ENCODE measurements at places on chromosomes 2 and 18. TPM values are rescaled to one million over a fixed set of nuclear protein-coding genes. Genes with fewer than 3 reads are reported as not detected.

GRCh38 chr2:152042636-152043615 is 55.9 kb downstream of the CACNB4 start:
- no peak for DNase-seq

DNA sequence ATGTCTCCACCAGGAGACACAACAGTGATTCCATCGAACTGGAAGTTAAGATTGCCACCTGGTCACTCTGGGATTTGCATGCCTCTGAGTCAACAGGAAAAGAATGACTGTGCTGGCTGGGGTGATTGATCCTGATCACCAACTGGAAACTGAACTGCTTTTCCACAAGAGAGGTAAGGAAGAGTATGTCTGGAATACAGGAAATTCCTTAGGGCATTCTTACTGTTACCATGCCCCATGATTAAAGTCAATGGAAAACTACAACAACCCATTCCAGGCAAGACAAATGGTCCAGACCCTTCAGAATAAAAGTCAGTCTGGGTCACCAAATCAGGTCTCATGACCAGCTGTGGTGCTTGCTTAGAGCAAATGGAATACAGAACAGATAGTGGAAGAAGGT is 12.0 kb upstream of the DDX1 start:
- DNase-seq = no peak

- no peak for DNase-seq
These were observed 209.6 kb downstream of the CYP26B1 start for GRCh38 chr2:71938108-71938507.

- no peak for DNase-seq
These were observed 50.2 kb upstream of the EML4 start for GRCh38 chr2:42118754-42119569.

DNA sequence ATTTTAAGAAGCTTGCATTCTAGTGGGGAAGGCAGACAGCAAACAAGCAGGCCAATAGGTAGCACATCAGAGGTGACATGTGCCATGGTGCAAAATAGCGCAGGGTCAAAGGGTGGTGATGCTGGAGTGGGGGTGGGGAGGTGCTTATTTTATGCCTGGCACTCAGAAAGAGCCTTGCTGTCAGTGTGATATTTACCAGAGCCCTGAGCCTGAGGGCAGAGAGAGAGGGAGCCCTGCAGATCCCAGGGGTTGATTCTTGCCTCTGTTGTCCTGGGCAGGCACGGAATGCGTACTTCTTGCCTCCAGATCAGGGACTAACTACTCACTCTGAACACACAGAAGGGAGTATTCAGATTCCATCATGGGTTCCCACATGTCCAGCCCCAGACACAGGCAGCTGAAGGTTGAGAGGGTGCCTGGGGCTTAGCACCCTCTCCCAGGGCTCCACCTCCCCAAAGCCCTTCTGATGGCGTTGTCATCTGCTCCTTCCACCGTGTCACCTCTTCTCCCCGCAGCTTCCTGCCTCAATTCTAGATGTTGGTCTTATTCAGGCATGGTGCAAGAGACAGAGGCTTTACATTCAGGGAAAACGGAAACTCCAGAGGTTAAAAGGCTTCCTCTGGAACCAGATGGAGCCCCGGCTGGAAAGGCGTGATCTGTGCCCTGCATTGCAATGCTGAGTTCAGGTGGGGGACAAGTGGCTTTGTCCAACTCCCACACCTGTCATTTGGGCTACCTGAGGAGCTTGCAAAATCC is 252.3 kb downstream of the HAUS1 start:
- no peak for DNase-seq

DNA sequence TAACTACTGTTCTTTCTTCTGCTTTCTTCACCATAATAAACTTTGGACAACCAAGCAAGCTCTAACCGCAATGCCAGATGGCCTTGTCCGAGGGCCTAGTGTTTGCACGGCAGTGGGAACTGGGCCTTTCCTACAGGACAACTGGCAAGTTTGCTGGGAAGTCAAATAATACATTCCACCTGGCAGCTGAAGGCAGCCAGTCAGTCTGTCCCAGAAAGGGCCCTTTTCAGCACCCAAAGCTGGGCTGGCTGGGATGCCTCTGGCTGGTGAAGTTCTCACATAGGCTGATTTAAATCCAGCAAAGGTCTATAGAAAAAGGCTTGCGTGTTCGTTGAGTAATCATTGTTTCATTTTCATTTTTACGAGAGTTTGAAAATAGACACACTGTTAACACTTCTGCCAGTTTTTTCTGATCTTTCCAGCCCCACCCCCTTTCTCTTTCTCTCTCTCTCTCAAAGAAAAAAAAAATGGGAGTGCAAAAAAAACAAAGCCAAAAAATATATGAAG is 110.0 kb upstream of the EPAS1 start:
- DNase-seq = no peak

GRCh38 chr2:241540771-241541561 is 17.6 kb upstream of the BOK start:
- DNase-seq = no peak

The CDH20 gene
- polyA plus RNA-seq = 0.31 TPM

The LIMS4 gene
- polyA plus RNA-seq = 1.0 TPM

The TMEM182 gene
- 8.8 TPM for polyA plus RNA-seq

The CPO gene
- 0.46 TPM for polyA plus RNA-seq

The CAPN14 gene
- 0.23 TPM for polyA plus RNA-seq

The EFEMP1 gene
- 140 TPM for polyA plus RNA-seq
